ENCODE measurements at places on chromosomes 11 and 22.

- DNase-seq = no peak
These were observed 12.3 kb downstream of the APOBEC3H start for GRCh38 chr22:39109361-39109760.

DNA sequence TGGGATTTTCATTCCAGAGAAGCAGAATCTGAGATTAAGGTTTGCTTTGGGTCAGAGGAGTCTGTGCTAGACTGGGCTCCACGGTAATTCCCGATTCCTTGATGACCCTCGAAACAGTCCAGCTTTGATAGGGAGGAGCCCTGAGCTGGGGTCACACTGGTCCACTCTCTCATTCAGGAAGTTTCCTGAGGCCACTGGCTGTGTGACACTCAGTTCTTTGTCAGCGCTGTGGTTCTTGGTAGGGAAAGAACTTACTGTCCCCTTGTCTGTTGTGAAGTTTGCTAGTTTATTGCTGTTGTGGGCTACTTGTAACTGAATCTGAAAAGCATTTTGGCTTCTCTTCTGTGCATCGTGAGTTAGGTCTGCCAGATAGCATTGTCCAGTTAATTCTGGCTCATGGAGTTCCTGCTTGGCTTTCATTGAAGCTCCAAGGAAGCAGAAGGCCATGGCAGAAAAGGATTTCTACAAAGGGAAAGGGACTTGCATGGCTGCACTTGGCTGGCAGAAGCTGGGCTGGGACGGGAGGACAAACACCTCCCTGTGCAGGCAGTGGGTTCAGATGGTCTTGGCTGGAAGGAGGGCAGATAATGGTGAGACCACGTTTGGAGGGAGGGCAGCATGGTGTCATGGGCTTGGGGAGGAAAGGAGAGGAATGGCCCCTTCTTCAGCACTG lies 23.3 kb downstream of the BCR start:
- DNase-seq = no peak

DNA sequence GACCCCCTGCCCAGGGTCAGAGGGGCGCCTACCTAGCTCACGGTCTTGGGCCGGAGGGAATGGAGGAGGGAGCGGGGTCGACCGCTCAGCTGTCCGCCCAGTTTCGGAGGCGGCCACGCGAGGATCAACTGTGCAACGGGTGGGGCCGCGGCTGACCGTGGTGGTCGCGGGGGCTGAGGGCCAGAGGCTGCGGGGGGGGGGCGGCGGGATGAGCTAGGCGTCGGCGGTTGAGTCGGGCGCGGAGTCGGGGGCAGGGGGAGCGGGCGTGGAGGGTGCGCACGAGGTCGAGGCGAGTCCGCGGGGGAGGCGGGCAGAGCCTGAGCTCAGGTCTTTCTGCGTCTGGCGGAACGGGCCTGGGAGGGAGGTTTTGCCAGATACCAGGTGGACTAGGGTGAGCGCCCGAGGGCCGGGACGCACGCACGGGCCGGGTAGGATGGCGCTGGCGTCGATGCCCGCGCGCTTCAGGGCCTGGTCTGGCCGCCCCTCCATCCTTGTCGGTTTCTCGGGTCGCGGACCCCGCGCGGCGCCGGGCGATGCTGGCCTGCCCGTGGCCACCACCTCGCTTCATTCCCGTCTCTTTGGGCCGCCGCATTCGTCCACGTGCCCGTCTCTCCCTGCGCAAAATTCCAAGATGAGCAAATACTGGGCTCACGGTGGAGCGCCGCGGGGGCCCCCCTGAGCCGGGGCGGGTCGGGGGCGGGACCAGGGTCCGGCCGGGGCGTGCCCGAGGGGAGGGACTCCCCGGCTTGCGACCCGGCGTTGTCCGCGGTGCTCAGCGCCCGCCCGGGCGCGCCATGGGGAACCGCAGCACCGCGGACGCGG lies at the start of gene DRD4:
Gene DRD4 (plus strand): TSS at position 759 of the 822 bp plus-strand sequence. CDS start 36 bp downstream, at position 795.
- no peak for DNase-seq

DNA sequence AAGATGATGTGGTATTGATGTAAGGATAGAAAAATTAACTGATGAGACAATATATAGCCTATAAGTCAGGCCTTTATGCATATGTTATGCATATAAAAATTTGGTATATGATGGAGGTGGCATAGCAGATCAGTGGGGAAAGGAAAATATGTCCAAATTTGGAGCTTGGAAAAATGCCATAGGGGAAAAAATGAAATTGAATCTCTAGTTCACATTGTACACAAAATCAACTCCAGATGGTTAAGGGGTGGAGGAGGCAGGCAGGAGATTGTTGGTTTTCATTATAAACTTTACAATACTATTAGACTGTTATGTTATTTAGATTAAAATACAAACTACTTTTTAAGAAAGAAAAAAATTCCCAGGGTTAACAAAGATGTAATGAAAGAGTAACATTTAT lies 15.1 kb upstream of the CD3E start:
- no peak for DNase-seq

DNA sequence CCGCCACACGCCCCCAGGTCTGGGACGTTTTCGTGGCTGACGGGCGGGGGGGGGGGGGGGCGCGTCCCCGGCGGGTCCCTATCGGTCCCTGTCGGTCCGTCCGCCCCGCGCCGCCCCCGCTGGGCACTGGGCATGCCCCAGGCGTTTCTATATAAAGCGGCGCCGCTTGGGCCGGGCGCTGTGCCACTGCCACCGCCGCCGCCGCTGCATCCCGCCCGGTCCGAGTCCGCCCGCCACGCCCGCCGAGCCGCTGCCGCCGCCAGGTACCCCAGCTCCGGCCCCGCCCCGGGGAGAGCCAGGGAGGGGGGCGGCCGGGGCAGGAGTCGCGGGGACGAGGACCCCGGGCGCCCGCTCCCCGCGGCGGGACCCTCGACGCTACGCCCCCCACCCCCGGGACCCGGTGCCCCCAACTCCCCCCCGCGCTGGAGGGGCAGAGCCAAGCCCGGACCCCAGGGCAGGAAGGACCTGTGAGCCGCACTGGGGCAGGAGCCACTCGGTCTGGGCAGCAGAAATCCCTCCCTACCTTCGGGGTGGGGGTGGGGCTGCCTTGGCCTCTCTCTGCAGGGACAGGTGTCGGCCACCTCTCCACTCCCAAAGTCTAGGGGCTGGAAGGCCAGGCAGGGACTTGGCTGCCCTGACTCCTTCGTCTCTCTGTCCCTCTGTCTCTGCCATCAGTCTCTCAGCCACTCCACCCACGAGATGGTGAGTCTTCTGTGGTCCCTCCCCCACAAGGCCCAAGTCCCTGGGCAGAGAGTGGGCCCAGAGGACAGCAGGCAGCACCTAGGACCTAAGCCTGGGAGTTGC lies at the start of gene CARNS1:
Gene CARNS1 (plus strand): TSS at position 178 of the 804 bp plus-strand sequence. CDS start 522 bp downstream, at position 700.
- no peak for DNase-seq

DNA sequence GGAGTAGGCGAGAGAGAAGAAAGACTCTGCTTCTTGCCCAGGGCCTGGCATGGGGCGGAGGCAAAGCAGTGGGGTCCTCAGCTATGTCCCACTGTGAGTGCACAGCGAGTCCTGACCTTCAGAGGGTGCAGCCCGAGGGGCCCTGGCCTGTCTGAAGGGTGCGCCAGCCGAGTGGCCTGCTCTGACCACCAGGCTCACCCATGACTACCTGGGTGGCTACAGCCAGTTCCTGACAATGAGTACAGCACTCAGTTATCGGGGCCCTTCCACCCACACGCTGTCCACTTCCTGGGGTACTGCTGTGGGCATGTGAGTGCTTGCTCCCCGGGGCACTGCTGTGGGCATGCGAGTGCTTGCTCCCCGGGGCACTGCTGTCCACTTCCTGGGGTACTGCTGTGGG lies 74.1 kb upstream of the B3GAT1 start:
- DNase-seq = no peak

DNA sequence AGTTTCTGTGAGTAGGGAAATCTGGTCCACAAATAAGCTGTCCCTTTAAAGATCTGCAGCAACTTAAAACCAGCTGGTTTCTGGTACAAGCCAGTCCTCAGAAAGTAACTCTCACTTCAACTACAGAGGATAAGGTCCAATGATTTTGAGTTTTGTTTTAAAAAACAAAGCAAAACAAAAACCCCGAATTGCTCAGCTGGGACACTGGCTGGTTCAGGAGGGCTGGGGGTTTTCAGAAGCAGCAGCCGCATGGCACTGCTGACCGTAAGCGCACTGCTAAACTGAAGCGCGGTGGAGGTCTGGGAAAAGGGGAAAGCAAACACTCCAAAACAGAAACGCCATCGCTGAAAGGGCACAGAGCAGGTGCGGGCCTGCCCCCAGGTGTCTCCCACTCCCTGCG lies 59.7 kb downstream of the MICAL3 start:
- DNase-seq = no peak

- DNase-seq = no peak
These were observed 74.8 kb downstream of the KIAA1671 start for GRCh38 chr22:25027043-25027906.

DNA sequence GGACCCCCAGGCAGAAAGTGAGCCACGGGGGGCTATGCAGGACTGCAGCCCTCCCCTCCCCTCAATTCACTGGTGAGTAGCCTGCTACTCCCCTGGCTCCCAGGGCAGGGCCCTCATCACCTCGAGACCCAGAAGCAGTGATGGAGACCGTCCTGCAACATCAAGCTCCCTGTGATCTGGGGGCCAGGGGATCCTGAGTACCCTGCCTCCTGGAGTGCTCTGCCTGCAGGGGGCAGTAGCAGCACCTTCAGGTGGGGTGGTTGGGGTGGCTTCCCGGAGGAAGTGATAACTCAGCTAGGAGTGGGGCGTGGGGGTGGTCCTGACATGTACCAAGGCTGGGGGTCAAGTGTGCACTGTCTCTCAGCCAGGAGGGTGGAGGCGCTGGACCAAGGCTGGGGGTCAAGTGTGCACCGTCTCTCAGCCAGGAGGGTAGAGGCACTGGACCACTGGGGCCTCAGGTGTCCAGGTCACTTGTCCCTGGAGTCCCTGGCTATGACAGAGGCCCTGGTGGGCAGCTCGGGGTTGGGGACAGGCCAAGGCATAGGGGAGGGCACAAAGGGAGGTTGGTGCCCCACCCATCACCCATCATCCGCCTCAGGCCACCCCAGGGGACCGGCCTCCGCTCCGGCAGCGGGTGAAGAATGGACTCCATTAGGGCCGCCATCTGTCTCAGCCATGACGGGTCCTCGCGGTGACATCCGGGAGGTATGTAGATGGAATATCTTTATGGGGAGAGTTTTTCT lies 9.4 kb downstream of the RTN4R start:
- no peak for DNase-seq

- DNase-seq = no peak
These were observed 31.5 kb upstream of the RAB38 start for GRCh38 chr11:88206751-88207150.

- DNase-seq = no peak
These were observed 19.2 kb downstream of the ACO2 start for GRCh38 chr22:41488076-41488475.

DNA sequence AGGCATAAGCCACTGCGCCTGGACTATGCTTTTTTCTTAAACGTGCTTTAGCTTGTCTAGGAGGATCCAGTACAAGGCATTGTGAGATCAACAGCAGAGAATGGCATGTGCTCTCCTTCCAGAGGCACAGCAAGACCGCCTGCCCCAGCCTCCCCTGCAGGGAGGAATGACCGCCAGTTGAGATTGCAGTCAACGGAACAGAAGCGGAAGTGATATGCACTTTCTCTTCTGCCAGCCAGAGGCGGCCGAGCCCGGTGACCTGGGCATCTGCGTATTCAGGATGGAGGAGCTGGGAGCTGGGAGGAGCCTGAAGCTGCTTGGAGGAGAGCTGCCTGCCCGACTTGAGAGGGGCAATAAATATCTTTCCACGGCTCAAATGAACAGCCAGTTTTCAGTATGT lies 243.0 kb downstream of the CTTN start:
- no peak for DNase-seq

- DNase-seq = no peak
These were observed 87.8 kb upstream of the CARD18 start for GRCh38 chr11:105227363-105227762.

DNA sequence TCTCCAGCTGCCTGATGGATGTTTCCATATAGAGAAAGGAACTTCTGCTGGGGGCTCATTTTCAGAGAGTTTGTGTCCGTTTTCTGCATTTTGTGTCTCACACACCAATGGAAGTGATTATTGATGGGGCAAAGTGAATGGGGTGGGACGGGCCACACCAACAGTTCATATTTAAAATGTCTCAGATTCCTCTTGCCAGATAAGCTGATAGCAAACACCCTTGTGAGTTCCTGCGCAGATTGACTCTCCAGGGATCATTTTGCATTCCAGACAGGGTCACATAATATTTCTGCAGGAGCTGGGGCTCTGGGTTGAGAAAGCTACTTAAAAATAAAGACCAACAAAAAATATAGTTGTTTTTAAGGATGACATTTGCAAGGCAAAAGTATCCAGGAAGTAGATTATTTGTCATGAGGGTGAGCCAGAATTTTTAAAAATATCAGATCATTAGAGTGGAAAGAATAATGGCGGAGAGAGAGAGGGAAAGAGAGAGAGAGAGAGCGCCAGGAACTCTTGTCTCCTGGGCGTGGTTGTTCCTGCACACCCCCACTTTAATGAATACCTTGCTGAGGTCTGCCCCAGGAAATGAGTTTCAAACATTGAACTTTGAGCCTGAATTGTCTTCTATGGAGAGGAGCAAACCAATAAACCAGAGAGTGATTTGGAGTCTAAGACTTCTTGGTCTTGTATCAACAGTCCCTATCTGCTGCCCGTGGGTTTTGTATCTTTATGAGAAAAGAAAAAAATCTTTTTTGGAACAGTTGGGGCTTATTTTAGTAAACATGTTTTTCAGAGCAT lies 33.3 kb downstream of the MICAL2 start:
- DNase-seq = no peak

GRCh38 chr11:132904607-132905006 lies 627.7 kb downstream of the OPCML start:
- DNase-seq = no peak

DNA sequence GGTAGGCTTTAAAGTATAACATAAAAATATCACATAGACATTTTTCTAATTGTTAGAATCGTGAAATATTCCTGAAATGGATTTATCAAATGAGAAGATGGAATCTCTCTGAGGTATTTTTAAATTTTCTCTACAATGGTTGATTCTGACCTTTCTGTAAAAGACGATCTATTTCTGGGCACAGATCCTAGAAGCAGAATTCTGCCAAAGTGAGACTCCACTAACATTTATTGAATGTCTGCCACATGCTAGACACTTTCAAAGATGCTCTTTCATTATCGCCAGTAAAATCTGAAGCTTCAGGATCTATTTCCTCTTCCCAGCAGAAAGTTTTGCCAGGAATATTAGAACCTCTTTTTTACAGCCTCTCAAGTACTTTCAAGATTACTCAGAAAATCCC lies 64.1 kb upstream of the TMEM45B start:
- no peak for DNase-seq

- no peak for DNase-seq
These were observed 722 bp upstream of the GUCY1A2 start for GRCh38 chr11:107018902-107019493.

GRCh38 chr11:45323601-45324249 lies 37.6 kb upstream of the SYT13 start:
- no peak for DNase-seq

DNA sequence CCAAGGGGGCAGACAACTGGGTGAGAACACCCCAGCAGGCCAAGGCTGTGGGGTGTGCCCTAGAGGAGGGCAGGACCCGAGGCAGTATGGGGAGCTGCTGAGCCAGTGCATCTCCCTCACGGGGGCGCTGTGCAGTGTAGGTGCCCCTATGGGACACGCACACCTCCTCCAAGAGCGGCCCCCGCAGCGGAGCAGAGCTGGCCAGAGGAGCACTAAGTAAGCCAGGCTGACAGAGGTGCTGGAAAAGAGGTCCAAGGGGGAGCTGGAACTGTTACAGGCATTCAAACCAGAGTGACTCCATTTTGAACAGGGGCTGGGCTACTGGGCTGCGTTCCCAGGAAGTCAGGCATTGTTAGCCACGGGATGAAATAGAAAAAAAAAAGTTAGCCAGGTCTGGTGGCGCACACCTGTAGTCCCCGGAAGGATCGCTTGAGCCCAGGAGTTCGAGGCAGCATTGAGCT lies 41.8 kb downstream of the TST start:
- peak; percentile 17 for DNase-seq

GRCh38 chr11:113977071-113977490 lies 2.2 kb downstream of the HTR3A start:
- no peak for DNase-seq

Data from NCI-H1694 (cell line).